ENCODE measurements at places on chromosomes 5 and 9.

DNA sequence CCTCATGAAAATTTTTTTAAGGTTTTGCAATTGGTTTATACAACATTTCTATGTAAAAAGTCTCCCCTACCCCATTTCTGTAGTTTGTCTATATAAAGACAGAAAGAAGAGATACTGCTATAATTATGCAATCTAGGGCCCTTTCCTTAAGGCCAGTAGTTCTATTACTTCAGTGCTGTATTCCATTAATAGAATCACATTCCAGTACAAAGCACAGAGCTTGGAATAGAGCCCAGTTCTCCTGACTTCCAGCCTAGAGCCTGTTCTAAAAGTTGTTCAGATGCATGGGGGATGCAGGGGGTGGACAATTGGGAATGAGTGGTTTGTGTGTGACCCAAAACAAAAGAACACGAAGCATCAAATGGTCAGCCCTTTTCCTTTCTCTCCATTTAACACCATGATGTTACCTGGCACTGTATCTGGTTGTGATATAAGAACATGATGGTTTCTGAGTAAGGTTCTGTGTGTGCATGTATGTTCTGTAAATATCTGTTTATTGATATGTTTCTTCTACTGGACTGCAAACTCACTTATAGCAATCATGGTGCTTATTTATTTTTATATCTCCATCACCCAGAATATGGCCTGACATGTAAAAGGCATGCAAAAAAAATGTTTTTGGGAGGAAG, 8.2 kb upstream of the GRAMD2B start:
- peak; percentile 67 for DNase-seq

DNA sequence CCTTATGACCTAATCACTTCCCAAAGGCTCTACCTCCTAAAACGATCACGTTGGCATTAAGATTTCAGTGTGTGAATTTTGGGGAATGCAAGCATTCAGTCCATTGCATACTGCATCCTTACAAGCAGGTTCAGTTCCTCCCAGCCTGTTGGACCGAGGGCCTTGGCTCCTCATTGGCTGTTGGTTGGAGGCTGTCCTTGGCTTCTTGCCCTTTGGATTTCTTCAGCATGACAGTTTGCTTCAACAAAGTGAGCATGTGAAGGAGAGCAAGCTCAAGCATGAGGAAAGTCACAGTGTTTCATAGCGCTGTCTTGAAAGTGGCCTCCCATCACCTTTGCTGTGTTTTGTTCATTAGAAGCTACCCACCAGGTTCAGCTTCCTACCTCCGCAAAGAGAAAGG, 109.5 kb downstream of the GADD45G start:
- DNase-seq = no peak

- no peak for DNase-seq
Observed at GRCh38 chr9:91429501-91429900, 5.9 kb upstream of the NFIL3 start.

DNA sequence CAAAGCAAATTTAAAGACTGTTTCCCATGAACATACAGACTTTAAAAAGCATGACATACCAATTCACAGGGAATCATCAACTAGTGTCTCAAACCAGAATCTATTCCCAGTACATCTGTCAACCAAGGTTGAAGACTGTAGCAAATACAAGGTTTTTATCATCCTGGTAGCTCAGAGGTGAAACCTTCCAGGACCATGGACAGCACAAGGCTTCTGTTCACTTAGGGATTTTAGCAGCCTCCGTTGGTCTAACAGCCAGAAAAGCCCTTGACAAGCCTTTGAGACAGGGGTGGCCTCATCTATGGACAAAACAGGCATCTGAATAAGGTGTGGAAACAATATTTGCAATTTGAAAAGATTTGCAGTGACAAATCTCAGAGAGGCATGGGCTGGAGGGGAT, 119.0 kb downstream of the TRIM32 start:
- no peak for DNase-seq

- no peak for DNase-seq
Observed at GRCh38 chr5:95852567-95852966, 30.0 kb upstream of the GLRX start.

- no peak for DNase-seq
Observed at GRCh38 chr5:141850786-141851185, 27.4 kb downstream of the PCDH1 start.

- DNase-seq = no peak
Observed at GRCh38 chr9:115144706-115145105, 26.7 kb upstream of the TNC start.

Data from skeletal muscle cell (primary cell).